ENCODE measurements at places on chromosomes 1 and 21.
A peak's percentile ranks its signal among the peaks of the same experiment; 100 is the strongest.

DNA sequence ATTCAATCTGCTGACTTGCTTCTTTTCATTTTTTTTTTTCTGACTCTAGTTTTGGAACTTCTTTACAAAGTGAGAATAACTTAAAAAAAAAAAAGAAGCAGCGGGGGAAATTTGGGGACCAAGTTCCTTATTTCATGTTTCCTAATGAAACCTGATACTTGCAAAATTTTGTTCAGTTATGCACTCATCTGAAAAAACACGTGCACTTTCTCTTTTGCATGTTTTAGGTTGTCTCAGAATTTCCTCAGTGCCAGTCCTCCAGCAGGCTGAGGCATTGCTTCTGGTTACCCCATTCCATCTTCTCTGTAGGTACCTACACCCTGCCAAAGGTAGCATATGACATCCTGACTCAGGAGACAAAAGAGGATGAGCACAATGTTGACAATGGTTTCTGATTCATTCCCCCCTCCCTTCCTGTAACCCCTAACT is 299.7 kb downstream of the GRIK1 start:
- DNase-seq = no peak

- no peak for DNase-seq
These were observed 1.1 kb downstream of the CALML6 start for GRCh38 chr1:1915911-1916840.

DNA sequence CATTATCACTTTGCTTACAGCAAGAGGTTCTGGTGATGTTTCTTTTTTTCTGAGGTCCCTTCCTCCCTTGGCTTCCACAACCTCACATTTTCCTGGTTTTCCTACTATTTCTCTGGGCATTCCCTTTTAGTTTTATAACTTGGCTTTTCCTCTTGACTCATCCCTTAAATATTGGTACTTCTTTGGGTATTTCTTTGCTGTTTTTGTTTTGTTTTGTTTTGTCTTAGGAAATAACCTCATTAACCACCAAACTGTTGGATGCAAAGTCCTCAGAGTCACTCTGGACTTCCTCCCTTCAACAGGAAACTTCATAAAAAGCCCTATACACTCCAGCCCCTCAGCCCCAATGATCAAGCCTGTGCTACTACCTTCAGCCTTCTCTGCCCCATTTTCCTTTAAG is 211.1 kb downstream of the DUSP10 start:
- no peak for DNase-seq

- no peak for DNase-seq
These were observed 76.5 kb downstream of the GALNT2 start for GRCh38 chr1:230143534-230143933.

DNA sequence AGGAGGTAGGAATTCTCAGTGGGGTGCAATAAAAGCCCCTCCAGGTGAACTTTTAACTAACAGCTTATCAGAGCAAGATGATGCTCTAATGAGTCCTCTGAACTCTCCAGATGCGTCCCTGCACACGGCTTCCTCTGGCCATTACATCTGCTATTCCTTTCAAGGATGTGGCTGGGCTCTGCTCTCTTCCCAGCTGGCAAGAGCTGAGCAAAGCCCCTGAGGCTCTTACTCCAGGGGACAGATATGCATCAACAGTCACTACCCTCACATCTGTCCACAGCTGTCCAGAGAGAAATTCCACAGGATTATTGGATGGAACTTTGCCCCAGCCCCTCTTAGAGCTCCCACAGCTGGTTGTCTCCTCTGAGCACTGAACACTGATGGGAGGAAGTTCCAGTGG is 267.8 kb downstream of the C1orf94 start:
- DNase-seq = no peak

GRCh38 chr1:24862775-24863483 is 67.1 kb downstream of the RUNX3 start:
- DNase-seq = no peak

DNA sequence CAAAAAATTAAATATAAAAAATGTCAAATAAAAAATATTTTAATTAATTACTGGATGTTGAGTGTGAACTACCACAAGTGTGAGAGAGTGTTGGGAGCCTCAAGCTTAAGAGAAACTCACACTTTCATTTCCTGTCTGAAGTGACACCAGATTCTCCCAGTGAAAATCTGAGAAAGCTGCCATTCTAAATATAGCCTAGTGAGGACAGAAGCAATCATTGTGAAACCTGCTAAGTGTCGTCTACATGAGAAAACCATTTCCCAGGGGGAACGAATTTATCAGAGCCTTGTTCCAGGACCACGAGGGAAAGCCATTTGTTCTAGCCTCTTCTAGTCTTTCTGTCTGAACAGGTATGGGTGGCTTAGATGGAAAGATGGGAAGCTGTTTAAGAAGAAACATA is 329.3 kb upstream of the PRMT6 start:
- no peak for DNase-seq

DNA sequence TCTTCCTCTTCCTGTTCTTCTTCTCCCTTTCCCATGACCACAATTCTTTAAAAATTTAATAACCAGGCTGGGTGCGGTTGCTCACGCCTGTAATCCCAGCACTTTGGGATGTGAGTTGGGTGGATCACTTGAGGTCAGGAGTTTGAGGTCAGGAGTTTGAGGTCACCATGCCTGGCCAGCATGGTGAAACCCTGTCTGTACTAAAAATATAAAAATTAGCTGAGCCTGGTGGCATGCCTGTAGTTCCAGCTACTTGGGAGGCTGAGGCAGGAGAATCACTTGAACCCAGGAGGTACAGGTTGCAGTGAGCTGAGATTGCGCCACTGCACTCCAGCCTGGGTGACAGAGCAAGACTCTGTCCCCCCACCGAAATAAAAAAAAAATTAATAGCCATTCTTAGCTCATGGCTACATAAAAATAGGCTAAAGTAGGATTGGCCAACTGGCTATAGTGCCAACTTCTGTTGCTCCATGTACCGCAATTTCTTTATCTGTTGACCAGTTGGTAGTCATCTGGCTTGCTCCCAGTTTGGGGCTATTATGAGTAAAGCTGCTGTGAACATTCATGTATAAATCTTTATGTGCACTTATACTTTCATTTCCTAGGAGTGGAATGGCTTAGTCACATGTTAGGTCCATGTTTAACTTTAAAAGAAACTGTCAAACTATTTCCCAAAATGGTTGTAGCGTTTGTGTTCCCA is 136.3 kb downstream of the PEX14 start:
- DNase-seq = no peak

DNA sequence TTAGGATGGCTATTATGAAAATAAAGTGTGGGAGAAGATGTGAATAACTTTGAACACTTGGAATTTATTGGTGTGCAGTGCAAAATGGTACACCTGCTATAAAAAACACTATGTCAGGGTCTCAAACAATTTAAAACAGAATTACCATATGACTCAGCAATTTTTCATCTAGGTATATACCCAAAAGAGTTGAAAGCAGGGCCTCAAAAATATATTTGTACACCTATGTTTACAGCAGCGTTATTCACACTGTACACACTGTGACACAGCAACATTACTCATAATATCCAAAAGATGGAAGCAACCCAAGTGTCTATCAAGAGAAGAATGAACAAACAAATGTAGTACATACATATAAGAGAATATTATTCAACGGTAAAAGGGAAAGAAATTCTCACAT is 75.8 kb downstream of the SPATA6 start:
- no peak for DNase-seq

DNA sequence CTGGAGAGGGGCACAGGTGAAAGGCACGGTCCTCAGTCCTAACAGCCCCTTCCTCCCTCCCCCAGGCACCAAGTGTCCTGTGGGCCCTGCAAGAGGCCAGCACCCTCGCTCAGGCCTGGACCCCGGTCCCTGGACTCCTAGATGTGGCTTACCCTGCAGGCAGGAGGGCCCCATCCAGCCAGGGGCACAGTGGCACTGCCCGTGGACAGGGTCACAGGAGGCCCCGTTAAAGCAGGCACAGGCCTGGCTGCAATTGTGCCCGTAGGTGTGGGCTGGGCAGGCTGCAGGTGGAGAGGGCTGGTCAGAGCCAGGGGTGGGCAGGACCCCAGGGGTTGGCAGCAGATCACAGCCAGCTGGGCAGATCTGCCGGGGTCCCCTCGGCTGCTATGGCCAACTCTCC is 44.5 kb downstream of the ARHGEF16 start:
- no peak for DNase-seq

DNA sequence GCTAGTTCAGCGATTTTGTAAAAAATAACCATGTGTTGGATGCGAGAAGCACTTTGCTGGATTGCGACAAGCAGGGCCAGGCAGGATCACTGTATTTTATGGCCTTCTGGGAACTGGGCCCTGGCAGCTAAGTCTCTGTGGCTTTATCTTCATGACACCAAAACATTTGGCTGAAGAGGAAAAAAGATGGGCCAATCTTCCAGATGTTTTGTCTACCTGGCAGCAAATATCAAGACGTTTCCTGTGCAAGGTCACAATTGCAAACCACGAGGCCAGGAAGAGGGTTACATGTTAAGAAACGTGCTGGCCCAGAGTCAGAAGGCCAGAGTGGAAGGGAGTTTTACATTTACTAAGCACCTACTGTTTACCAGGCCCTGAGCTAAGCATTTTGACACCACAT is 22.1 kb downstream of the GRIK3 start:
- DNase-seq = no peak

DNA sequence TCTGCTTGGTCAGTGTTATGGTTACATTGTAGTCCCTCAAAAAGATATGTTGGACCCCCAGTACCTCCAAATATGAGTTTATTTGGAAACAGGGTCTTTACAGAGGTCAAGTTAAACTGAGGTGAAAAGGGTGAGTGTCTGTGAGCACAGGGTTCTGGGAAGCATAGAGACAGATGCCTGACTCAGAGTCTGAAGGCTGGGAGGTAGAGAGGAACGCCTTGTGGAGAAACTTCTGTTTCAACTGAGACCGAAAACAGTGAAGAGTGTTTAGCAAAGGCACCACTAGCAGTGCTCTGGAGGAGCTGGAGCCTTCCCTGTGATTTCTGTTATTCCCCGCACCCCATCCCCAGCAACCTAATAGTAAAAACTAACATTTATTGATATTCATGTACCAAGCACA is 65.2 kb upstream of the LRRC8D start:
- no peak for DNase-seq

GRCh38 chr1:86798608-86799291 is 94.4 kb downstream of the SH3GLB1 start:
- no peak for DNase-seq

DNA sequence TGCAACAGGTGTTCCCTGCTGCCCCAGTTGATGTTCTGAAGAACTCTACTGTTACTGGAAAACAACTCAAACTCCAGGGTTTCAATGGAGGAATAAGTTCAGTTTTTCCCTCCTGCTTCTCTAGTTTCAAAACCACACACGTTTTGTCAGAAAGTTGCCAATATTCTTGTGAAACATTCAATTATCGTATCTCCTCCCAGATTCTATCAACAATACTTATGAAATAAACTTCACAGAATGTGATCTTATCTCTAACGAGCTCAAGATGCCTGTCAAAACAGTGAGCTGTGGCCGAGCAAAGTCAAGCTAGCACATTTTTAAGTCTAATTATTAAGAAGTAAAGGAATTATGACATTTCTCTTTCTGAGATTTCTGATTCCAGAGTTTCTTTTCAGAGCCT is 4.7 kb downstream of the OR2B11 start:
- no peak for DNase-seq

GRCh38 chr1:20921285-20921684 is 134.2 kb upstream of the HP1BP3 start:
- no peak for DNase-seq

DNA sequence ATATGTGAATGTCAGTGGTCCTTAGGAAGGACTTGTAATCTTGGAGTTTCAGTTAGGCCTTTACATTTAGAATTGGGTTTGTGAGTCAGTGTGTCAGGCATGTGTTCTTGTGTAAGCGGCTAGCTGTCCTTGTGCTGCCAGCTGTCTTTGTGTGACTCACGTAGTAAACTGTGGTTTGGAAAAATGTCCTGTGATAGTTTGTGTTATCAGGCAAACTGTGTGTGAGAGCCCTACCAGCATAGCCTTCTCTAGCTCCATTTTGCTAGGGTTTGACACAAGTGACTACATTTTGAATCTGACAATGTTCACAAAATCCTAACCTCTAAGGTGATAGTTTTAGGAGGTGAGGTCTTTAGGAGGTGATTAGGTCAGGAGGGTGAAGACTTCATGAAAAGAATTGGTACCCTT is 6.9 kb upstream of the SLC35D1 start:
- peak; percentile 87 for DNase-seq

DNA sequence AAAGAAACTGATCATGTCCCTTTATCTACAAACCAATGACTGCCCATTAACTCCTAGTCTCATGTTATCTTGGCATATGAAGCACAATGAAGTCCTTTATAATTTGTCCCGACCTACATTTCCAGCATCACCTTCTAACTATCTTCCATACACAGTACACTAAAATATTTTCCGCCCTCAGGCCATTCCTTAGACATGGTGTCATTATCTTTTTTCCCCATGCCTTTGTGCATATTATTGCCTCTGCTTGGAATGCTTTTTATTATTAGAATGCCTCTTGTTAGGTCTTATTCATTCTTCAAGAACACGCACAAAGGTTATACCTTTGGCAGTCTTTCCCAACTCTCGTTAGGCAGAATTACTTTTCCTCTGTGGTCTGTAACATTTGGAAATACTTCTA is 39.6 kb downstream of the ATG4C start:
- DNase-seq = no peak

DNA sequence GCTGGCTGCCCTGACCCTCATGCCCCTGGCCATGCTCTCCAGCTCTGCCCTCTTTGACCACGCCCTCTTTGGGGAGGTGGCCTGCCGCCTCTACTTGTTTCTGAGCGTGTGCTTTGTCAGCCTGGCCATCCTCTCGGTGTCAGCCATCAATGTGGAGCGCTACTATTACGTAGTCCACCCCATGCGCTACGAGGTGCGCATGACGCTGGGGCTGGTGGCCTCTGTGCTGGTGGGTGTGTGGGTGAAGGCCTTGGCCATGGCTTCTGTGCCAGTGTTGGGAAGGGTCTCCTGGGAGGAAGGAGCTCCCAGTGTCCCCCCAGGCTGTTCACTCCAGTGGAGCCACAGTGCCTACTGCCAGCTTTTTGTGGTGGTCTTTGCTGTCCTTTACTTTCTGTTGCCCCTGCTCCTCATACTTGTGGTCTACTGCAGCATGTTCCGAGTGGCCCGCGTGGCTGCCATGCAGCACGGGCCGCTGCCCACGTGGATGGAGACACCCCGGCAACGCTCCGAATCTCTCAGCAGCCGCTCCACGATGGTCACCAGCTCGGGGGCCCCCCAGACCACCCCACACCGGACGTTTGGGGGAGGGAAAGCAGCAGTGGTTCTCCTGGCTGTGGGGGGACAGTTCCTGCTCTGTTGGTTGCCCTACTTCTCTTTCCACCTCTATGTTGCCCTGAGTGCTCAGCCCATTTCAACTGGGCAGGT is 3.8 kb downstream of the GPR61 start:
- no peak for DNase-seq

DNA sequence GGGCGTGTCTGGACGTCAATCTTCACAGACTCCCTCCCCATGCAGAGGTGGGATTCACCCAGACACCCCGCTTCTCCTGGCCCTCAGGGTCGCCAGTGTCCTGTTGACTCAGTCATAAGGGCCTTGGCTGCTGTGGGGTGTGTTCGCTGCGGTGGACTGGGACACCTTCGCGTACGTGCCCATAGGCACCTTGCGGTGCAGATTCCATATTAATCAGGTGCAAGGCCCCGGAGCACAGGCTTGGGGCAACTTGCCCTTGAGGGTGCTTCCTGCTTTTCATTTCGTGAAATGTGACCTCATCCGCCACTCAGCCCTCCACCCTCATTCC is 398 bp upstream of the SLC30A10 start:
- DNase-seq = no peak

All from kidney glomerular epithelial cell (primary cell).